NCI-H146 (cell line): ENCODE measurements at places on chromosomes 2 and 18.
A peak's percentile ranks its signal among the peaks of the same experiment; 100 is the strongest.

DNA sequence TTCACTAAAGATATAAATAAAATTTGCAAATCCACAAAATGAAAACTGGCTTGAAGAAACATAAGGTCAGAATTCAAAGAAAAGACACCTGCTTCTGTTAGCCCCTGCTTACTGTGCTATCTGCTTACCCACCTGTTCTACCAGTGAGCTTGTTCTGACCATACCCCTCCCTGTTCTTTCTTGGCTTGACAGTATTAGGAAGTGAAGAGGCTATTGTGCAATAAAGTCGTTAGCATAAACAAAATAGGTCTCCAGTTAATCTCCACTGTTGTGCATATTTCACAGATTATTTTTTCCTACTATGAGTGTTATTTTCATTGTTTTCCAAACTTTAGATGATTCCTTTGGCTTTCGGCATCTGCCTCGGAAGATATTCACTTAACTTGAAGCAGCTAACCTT lies 322.1 kb downstream of the CCDC85A start:
- DNase-seq: no peak

DNA sequence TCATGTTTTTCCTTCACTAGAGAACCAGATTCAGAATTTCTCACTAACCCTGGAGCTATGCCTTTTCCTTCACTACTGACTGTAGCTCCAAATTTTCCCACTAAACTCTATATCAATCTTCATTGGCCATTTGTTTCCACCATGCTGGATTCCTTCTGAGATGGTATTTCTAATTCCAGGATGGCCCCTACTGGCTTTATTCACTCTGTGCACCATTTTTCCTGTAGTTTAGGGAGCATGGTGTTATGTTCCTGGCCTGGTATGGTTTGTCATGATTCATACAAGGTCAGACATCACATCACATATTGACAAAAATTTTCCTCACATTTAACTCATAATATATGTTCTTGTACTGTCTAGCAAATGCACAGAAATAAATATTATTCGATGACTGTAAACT lies 229.2 kb upstream of the TFPI start:
- DNase-seq: peak; percentile 1

- no peak for DNase-seq
These were observed 26.6 kb upstream of the GBX2 start for GRCh38 chr2:236194786-236195185.

- DNase-seq: no peak
These were observed 32.4 kb upstream of the CASP10 start for GRCh38 chr2:201150454-201151020.

- no peak for DNase-seq
These were observed 151.7 kb upstream of the L3MBTL4 start for GRCh38 chr18:6566338-6566911.

DNA sequence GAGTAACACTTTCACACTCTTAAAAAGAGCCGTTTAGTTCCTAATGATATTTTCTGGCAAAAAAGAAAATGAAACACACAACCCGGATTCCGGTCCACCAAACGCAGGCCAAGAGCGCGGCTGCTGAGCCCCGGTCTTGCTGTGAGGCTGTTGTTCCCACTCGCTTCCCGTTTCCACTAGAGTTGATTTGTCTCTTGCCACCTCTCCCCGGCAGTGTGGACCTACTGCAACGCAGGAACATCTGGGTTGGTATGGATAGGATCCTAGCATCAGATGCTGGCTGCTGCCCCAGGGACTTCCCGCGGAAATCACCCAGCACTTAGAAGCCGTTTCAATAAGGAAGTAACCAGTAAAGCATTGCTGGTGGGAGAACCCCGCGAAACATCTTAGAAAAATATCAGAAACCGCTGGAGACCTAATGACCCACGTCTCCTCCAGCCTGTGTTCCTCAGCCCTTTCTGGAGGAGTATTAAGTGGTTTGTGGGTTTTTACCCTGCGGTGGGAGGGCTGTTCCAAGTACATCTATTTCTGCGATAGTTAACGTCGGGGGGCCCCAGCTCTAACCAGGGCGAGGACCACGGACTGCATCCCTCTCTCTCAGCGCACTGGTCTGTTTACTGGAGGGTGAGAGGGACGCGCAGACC lies 939 bp downstream of the DOCK10 start:
- DNase-seq: no peak

- no peak for DNase-seq
These were observed 178.2 kb upstream of the PXDN start for GRCh38 chr2:1922402-1923025.

GRCh38 chr2:191115391-191115790 lies 35.4 kb downstream of the STAT4 start:
- DNase-seq: no peak

GRCh38 chr2:168517816-168518215 lies 61.7 kb downstream of the CERS6 start:
- DNase-seq: no peak

DNA sequence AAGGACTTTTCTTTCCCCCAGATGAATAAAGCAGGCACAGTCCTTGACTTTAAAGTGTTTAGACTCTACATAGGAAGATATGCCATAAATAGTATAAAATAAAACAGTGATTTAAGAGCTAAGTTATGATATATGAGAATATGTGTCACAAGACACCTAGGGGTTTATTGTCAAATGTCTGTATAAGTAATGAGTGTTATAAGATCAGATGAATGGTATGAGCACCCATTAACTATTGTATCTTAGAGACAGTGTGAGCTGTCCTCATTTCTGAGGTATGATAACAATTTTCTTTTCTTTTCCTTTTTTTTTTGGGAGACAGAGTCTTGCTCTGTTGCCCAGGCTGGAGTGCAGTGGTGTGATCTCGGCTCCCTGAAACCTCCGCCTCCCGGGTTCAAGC lies 365.3 kb downstream of the RND3 start:
- no peak for DNase-seq
